AG10803 (cell line): ENCODE measurements at places on chromosomes 2 and 18.

DNA sequence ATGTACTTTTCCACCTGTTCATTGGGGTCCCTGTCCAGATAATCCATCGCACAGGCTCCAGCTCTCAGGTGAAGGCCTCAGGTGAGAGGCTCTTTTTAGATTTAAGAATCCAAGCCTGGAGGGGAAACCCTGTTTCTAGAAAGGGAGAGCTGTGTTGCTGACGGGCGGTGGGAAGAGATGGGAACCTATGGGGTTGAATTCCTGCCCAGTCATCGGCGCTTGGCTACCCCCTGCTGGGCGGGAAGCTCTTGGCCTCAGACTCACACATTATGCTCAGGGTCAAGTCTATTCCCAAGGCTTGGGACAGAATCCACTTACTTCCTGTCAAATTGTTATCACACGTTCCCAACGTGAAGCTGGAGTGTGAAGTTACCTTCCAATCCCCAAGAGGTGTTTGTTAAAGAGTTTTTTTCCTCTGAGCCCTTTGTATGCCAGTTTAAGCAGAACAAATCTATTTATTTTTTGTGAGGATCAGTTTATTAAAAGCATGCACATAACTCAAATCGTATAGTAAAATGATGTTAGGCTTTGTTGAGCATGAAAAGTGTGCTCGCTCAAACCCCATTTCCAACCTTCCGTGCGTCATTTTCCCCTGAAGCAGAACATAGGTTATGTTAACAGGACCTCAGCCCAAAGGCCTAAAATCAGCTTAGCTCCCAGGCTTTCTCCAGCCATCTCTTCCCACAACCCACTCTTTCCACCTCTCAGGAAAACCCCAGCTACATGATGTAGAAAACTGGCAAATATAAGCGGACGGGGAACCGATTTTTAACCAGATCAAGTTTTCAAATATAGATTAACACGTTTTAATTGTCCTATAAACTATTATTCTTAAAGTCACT, 181.7 kb upstream of the ETAA1 start:
- peak; percentile 40 for DNase-seq

GRCh38 chr18:25299426-25300300, 52.3 kb downstream of the ZNF521 start:
- peak; percentile 80 for DNase-seq

- peak; percentile 67 for DNase-seq
These were observed 401.0 kb downstream of the IRS1 start for GRCh38 chr2:226398580-226398979.

- DNase-seq: no peak
These were observed 921.2 kb downstream of the DCC start for GRCh38 chr18:53261241-53261640.

GRCh38 chr18:48072428-48073204, 142.2 kb upstream of the SMAD2 start:
- peak; percentile 24 for DNase-seq

DNA sequence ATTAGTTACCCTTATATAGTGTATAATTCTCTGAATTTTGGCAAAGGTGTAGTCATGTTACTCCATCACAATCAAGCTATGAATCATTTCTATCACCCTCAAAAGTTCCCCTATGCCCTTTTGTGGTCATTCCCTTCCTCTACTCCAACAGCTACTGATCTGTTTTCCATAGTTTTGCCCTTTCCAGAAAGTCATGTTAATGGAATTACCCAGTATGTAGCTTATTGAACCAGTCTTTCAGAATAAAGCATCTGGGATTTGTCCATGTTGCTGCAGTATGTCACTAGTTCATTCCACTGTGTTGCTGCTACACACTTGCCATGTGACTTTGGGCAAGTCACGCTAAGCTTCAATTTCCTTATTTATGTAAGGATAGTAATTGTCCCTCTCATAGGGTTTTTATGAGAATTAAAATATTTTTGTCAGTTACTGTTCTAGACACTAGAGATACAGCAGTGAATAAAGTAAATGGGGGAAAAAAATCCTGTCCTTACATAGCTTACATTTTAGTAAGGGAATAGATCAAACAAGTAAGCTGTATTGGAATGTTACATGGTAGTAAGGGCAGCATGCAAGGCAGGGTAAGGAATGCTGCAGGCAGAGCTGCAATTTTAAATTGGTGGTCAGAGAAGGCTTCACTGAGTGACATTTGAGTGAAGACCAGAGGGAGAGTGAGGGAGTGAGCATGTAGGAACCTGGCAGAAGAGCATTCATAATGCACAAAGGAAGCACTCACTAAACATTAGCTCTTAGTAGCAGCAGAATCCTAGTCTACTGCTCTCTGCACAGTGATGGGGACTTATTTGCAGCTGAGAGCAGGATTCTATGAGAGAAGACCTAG, 80.3 kb upstream of the TSPYL6 start:
- peak; percentile 94 for DNase-seq

- DNase-seq: no peak
These were observed 48.7 kb downstream of the TRIP12 start for GRCh38 chr2:229873123-229873581.

GRCh38 chr2:25418944-25419677, 77.4 kb upstream of the DNMT3A start:
- DNase-seq: no peak

DNA sequence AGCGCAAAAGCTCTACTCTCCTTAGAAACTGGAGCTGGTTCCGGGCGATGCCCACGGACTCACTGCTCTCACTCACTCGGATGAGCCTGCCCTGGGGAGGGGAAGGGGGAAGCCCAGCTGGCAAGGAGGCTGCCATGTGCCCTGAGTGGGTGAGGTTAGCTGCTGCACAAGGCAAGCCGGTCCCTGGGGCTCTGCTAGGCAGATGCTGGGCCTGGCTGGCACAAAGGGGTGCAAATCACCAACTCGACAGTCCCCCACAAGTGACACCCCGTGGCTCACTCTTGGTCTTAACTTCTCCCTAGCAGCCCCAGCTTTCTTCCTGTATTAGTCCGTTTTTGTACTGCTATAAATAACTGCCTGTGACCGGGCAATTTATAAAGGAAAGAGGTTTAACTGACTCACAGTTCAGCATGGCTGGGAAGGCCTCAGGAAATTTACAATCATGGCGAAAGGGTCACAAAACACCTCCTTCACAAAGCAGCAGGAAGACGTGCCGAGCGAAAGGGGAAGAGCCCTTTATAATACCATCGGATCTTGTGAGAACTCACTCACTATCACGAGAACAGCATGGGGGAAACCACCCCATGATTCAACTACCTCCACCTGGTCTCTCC, 33.2 kb downstream of the ADCY3 start:
- no peak for DNase-seq

DNA sequence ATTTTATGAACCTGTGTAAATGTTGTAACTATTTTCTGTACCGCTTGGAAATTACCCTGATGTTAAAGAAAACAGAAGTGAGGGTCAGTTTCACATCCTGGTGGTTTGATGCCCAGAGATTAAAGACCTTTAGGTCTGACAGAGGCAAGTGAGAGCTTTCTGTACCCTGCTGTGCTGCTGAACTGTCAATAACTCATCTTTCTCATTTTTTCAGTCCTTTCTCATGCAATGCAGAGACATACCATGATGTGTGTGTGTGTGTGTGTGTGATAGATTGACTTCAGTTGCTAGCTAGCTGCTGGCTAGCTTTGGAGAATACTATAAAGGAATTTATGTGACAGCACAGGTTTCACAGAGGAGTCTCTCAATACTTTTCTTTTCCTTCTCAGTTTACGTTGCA, 2025.6 kb upstream of the LRRTM1 start:
- DNase-seq: no peak

- no peak for DNase-seq
These were observed 20.2 kb downstream of the TNP1 start for GRCh38 chr2:216839688-216840087.

- DNase-seq: no peak
These were observed 151.2 kb downstream of the PRPF40A start for GRCh38 chr2:152565884-152566727.

DNA sequence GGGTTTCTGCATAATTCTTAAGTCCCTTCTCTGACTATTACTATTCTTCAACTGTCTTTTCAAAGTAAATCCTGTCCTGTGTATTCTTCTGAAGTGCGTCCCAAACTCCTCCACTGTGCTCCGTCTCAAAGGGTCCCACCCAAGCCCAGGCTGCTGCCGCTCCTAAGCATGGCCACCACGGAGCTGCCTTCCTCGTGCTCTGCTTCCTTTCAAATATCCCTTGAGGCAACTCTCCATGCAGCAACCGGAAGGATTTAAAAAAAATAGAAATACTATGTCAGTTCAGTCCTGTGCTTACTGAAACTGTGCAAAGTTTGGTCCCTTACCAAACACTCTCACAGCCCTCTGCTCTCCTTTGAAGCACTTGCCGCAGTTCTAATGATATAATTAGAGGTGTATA, 116.1 kb downstream of the NOL10 start:
- DNase-seq: no peak

GRCh38 chr2:101899265-101899664, 92.5 kb upstream of the IL1R2 start:
- DNase-seq: no peak

DNA sequence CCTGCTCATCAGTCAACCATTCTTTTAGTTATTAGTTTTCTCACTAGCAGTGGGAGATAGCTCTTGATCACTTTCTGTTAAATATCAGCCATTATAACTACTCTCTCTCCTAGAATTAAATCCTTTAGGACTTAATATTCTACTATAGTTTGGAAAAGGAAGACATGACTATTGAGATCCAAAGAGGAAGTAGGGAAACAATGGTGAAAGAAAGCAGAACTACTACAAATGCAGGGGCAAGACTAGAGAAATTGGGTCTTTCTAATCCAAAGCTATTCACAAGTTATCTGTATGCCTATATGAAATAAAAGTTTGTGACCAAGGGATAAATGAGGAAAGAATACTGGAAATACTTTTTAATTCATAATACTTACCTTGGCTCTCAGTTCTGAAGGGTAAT, 65.1 kb downstream of the SRBD1 start:
- no peak for DNase-seq
